Stomach (tissue), 19 donors: ENCODE measurements at places on chromosomes 3 and 15. TPM values are rescaled to one million over a fixed set of nuclear protein-coding genes. Genes with fewer than 3 reads are reported as not detected.

Gene SLC6A6
- 23.7 TPM for total RNA-seq

Gene ATP13A4
- total RNA-seq = 42.6 TPM

Gene CBLB
- total RNA-seq = 75.9 TPM

Gene FANCI
- total RNA-seq = 7.2 TPM

Gene CHRFAM7A
- 2.8 TPM for total RNA-seq

Gene COL8A1
- 16.5 TPM for total RNA-seq

Gene AHSG
- not detected for total RNA-seq

Gene CACNA2D3
- 54.0 TPM for total RNA-seq

Gene MEF2A
- total RNA-seq = 85.2 TPM

Gene SNTN
- not detected for total RNA-seq

Gene ROPN1B
- total RNA-seq = not detected

Gene ETFA
- 79.4 TPM for total RNA-seq

GRCh38 chr3:186002884-186003472, 65.2 kb upstream of the TRA2B start:
- H3K27me3 ChIP-seq = no peaks in the 10 kb centered on the region
- no peak overlapping the region for H3K27ac ChIP-seq
- H3K4me3 ChIP-seq = no peak overlapping the region
- no peaks in the 10 kb centered on the region for H3K4me1 ChIP-seq

DNA sequence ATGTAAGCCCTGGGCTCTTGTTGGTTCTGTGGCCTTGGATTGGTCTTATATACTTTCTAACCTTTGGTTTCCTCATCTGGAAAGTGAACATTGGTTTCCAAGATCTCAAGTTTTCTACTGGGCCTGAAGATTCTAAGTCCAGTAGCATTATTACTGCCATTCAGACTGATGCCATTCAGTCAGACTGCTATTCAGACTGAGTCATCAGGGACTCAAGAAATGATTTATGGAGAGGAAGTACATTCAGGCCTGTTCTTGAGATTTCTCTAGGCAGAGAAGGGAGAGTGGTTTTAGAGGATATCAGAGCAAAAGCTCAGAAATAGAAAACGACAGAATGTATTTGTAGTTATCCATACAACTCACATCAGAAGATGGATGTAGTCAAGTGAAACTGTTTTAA, 557.2 kb downstream of the NR2F2 start:
- H3K4me3 ChIP-seq = no peak overlapping the region
- peaks cover 9% of the 10 kb centered on the region for H3K4me1 ChIP-seq
- H3K36me3 ChIP-seq = no peaks in the 10 kb centered on the region
- no peak overlapping the region for H3K27ac ChIP-seq
- no peak for DNase-seq
- H3K27me3 ChIP-seq = no peaks in the 10 kb centered on the region

DNA sequence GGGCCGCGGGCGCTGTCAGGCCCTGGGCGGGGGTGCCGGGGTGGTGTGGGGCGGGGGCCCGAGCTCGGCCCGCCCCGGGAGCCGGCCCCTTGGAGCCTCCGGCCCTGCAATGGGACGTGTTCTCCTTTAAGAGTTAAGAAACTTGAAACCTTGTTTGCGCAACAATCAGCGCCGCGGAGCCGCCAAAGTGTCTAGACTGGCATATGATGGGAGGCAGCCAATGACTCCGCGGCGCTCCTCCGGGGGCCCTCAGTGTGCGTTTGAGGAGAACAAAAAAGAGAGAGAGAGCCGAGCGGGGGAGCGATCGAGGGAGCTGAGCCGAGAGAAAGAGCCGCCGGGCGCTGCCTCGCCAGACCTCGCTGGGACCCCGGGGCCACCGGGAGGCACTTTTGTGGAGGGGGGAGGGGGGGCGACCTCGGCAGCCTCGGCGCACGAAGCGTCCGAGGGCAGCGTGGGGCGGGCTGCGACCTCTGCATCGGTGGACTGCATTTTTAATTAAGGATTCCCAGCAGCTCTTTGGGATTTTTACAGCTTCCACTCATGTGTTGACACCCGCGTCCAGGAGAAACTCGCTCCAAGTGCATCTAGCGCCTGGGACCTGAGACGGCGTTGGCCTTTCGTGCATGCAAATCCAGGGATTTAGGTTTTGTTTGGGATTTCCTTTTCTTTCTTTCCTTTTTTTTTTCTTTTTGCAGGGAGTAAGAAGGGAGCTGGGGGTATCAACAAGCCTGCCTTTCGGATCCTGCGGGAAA, at the start of gene SMAD6:
TSS of gene SMAD6 (plus strand) at position 202 of the 752 bp plus-strand sequence. CDS start 1,023 bp downstream, outside the sequence.
- peaks cover 34% of the 10 kb centered on the region for H3K4me1 ChIP-seq
- H3K4me3 ChIP-seq = peak within 1 kb of the TSS; percentile 87
- no peaks in the 10 kb centered on the region for H3K27me3 ChIP-seq
- peak; percentile 98 for DNase-seq
- no peaks in the 10 kb centered on the region for H3K36me3 ChIP-seq

GRCh38 chr3:53891497-53892285, at the start of gene SELENOK:
SELENOK (minus strand) TSS chr3:53891859.
- peak within 1 kb of the TSS; percentile 78 for H3K4me3 ChIP-seq
- no peaks in the 10 kb centered on the region for H3K27me3 ChIP-seq
- peaks cover 20% of the 10 kb centered on the region for H3K4me1 ChIP-seq
- DNase-seq = peak; percentile 100
- H3K36me3 ChIP-seq = peaks cover 15% of the 10 kb centered on the region
- peak within 1 kb of the TSS; percentile 99 for H3K27ac ChIP-seq

DNA sequence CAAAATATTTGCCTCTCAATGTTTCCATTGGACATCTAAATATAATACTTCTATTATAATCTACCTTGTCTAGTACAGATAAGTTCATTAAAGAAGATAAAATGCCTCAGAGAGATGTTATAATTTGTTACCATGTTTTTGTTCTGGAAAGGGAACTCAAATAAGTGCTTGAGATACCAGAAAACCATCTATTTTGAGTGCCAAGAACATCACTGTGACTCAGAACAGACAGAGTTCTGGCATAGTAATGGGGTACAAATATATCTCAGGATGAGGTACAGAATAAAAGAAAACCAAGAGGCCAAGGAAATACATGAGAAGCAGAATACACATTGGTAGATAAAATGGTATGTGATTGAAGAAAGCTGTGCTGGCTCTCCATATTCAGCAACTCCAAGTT, 58.9 kb downstream of the IMPG2 start:
- H3K4me1 ChIP-seq = no peaks in the 10 kb centered on the region
- no peak for DNase-seq
- no peak overlapping the region for H3K27ac ChIP-seq
- H3K36me3 ChIP-seq = no peaks in the 10 kb centered on the region

GRCh38 chr3:27714146-27714526, 8.0 kb downstream of the EOMES start:
- H3K27me3 ChIP-seq = peaks cover 44% of the 10 kb centered on the region
- DNase-seq = no peak
- H3K36me3 ChIP-seq = no peaks in the 10 kb centered on the region

- no peaks in the 10 kb centered on the region for H3K27me3 ChIP-seq
- H3K27ac ChIP-seq = no peak overlapping the region
- H3K36me3 ChIP-seq = no peaks in the 10 kb centered on the region
- no peak for DNase-seq
Observed at GRCh38 chr3:18810306-18810661, 338.0 kb upstream of the KCNH8 start.

DNA sequence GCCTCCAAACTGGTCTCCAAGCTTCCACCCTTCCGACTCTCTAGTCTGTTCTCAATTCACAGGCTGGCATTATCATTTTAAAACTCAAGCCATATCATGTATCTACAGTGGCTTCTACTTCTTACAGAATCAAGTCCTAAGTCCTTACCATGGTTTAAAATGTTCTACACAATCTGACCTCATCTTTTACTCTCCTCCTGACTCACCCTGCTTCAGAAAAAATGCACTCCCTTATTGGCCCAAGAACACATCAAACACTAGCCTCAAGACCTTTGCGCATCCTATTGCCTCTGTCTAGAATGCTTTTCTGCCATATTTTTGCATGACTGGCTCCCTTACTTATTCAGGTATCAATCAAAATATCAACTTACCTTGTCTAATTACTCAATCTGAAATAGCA, 11.0 kb downstream of the MRPL3 start:
- H3K27me3 ChIP-seq = no peaks in the 10 kb centered on the region
- peaks cover 80% of the 10 kb centered on the region for H3K36me3 ChIP-seq
- DNase-seq = no peak
- no peak overlapping the region for H3K27ac ChIP-seq
- H3K4me1 ChIP-seq = no peaks in the 10 kb centered on the region

DNA sequence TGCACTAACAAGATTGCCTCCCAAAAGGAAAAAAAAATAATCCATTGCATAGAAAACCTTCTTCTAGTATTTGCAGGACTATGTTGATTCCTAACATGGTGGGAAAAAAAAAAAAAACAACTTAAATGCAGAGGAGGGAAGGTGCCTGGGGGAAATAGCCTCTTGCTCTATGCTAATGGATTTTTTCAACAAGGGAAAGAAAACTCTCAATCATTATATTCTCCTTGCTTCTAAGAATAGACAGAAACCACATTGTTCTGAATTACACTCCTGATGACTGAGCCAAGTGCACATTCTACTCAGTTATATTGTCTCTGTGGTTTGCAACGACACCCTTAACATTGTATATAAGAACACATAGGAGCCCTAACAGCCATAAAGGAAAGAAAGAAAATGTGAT, 760.2 kb downstream of the NAALADL2 start:
- H3K4me1 ChIP-seq = no peaks in the 10 kb centered on the region
- no peak overlapping the region for H3K4me3 ChIP-seq
- H3K36me3 ChIP-seq = no peaks in the 10 kb centered on the region
- no peaks in the 10 kb centered on the region for H3K27me3 ChIP-seq
- no peak overlapping the region for H3K27ac ChIP-seq
- DNase-seq = no peak

GRCh38 chr3:140180603-140181002, 245.6 kb downstream of the CLSTN2 start:
- H3K27me3 ChIP-seq = no peaks in the 10 kb centered on the region
- H3K4me1 ChIP-seq = no peaks in the 10 kb centered on the region
- no peaks in the 10 kb centered on the region for H3K36me3 ChIP-seq
- no peak overlapping the region for H3K4me3 ChIP-seq
- DNase-seq = no peak

- H3K4me3 ChIP-seq = no peak overlapping the region
- H3K36me3 ChIP-seq = no peaks in the 10 kb centered on the region
- peaks cover 20% of the 10 kb centered on the region for H3K4me1 ChIP-seq
- no peak for DNase-seq
- H3K27me3 ChIP-seq = no peaks in the 10 kb centered on the region
Observed at GRCh38 chr3:52004163-52004787, 8.6 kb upstream of the RPL29 start.

GRCh38 chr3:189841473-189842205, 210.4 kb downstream of the TP63 start:
- no peak for DNase-seq
- no peak overlapping the region for H3K4me3 ChIP-seq
- H3K4me1 ChIP-seq = no peaks in the 10 kb centered on the region
- H3K36me3 ChIP-seq = no peaks in the 10 kb centered on the region
- H3K27ac ChIP-seq = no peak overlapping the region

DNA sequence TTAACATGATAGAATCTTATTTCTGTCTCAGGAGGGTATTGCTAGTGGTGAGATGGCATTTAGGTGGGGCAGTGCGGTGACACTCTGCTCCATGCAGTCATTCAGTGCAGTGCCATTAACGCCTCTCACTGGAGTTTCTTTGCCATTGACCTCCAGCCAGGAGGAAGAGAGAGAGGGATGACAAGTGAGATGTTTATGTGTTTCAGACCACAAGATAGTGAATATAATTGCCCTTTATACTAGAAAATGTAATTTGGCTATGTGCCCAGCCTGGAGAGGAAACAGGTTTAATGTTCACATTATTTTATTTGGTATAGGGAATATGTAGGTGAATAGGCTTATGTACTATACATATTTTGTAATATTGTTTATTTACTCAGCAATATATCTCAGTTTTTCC, 84.5 kb downstream of the ZIC1 start:
- no peaks in the 10 kb centered on the region for H3K4me1 ChIP-seq
- no peak overlapping the region for H3K27ac ChIP-seq
- H3K27me3 ChIP-seq = no peaks in the 10 kb centered on the region
- H3K36me3 ChIP-seq = no peaks in the 10 kb centered on the region
- no peak overlapping the region for H3K4me3 ChIP-seq

DNA sequence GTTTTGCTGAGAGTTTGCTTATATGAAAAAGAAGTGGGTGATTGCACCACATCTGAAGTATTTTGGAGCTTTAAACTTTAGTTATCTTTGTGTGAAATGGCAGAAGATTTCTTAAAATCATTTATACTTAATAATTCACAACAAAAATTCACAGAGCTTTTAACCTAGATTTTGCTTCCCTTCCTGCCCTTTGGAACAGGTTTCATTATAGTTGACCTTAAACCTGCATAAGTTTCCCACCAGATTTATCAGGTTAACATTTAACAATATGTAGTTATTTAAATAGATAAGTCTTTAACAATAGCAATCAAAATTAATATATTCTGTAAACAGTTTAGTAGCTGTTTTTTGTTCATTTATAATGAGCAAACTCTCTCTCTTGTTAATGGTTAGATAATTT, 30.3 kb downstream of the CADM2 start:
- H3K27ac ChIP-seq = no peak overlapping the region
- no peaks in the 10 kb centered on the region for H3K27me3 ChIP-seq
- H3K4me3 ChIP-seq = no peak overlapping the region
- DNase-seq = no peak

GRCh38 chr15:67506775-67507747, 13.9 kb upstream of the C15orf61 start:
- H3K27ac ChIP-seq = no peak overlapping the region
- no peaks in the 10 kb centered on the region for H3K27me3 ChIP-seq
- no peaks in the 10 kb centered on the region for H3K36me3 ChIP-seq
- no peak for DNase-seq
- no peak overlapping the region for H3K4me3 ChIP-seq

GRCh38 chr3:124796477-124796876, 66.2 kb downstream of the UMPS start:
- H3K36me3 ChIP-seq = no peaks in the 10 kb centered on the region
- peaks cover 11% of the 10 kb centered on the region for H3K4me1 ChIP-seq
- H3K4me3 ChIP-seq = no peak overlapping the region
- DNase-seq = no peak

DNA sequence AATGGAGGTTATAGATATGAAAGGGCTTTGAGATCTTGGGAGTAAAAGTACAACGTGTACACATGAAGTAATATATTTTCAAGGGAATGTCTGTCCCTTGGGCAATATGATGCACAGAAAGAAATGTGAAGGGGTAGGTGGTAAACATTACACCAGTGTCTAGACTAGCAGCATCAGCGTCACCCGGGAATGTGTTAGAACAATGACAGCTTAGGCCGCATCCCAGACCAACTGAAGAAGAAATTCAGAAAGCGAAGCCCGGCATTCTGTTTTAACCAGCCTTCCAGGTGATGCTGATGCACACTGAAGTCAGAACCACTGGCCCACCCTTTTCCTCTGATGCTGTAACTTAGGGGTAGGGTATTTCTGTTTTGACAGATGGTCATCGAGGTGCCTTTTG, 6.3 kb downstream of the INAFM2 start:
- H3K36me3 ChIP-seq = peaks cover under 1% of the 10 kb centered on the region
- H3K4me3 ChIP-seq = no peak overlapping the region
- no peak overlapping the region for H3K27ac ChIP-seq

GRCh38 chr3:189236352-189236751, 64.6 kb downstream of the TPRG1 start:
- H3K4me1 ChIP-seq = no peaks in the 10 kb centered on the region
- no peaks in the 10 kb centered on the region for H3K27me3 ChIP-seq
- H3K4me3 ChIP-seq = no peak overlapping the region
- DNase-seq = no peak
- H3K27ac ChIP-seq = no peak overlapping the region
